ENCODE measurements at places on chromosomes 13 and 19.

- DNase-seq = no peak
These were observed 43.7 kb downstream of the ALOX5AP start for GRCh38 chr13:30779016-30779415.

DNA sequence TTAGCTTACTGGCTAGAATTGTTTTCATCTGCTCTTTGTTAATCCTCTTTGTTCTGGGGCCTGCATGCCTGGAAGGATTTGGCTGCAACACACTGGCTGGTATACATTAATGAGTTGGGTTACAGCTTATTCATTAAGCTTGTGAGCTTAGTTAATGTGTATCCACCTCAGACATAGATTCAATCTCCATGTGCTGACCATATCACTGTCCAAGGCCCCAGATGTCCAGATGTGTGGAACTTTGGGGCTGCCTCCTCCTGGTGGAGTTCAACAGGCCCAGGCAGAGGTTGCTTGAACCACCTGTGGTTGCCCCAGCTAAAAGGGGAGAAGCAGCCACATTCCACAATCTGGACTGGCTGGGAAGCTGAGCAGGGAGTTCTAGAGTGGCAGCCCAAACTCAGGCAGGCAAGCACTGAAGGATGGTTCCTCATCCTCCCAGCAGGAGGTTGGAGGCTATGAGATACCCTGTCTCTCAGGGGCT, 5.4 kb downstream of the DIAPH3 start:
- no peak for DNase-seq

- no peak for DNase-seq
These were observed 789.1 kb upstream of the SLITRK5 start for GRCh38 chr13:86882107-86882506.

DNA sequence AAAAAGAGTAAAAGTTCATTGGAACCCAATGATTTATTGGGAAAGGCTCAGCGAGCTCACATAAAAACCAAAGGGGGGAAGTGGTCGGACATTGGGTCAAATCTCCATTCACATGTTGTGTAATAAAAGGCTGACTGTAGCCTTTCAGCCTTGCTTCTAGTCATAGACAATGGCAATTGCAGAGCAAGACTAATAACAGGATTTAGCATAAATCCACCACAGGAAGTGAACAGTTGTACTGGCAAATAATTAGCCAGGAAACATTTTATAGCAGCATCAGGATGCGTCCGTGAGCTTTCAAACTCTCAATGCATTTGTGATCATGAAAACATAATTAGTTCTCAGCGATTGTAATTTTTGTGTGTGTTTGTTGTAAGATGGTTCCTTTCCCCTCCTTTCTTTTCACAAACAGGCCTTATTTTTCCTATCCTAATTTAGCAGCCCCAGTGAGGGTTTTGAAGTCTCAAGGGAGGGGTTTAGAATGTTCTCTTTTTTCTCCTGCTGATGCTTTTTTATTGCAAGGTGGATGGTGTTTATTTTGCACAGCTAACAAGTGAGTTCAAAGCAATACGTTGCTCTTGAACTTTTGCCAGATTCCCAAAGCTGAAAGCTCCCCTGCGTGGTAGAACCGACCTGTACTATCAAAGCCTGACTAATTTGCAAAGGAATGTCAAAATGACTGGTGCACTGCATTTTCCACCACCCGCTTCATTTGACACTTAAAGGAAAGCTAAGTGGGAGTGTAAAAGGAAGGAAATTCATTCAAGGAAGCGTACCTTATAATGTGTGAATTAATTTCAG, 105.6 kb downstream of the SPRY2 start:
- no peak for DNase-seq

DNA sequence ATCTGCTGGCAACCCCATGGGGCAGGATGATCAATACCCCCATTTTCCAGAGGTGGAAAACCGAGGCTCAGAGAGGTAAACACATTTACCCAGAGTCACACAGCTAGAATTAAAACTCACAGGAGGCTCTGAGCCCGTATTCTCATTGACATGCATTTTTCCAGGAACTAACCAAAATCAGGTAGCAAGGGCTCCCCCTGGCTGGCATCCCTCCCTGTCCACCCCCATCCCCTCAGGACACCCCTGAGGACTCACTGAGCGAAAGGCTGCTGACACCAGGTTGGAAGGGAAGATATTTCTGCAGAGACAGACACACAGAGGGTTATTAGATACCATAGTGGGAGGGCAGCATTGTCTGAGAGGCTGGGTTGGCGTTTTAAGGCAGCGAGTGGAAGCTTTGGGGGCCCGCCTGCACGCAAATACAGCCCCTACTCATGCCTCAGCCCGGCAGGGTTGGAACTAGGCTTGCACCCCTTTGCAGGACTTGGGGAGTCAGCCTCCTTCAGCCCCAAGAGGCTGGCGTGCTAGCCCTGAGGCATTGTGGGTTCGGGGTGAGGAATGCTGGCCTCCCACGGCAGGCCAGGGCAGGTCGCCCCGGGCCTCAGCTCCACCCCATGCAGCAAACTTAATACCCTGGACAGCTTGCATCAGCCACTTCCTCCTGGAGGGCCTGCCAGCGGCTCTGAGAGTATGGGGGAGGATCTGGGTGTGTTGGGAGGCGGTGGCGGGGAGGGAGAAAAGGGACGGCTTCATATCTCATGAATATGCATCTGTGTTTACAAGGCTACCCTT, 3.9 kb downstream of the SLC1A5 start:
- DNase-seq = no peak

- DNase-seq = no peak
These were observed 43.4 kb downstream of the C13orf42 start for GRCh38 chr13:51067706-51068105.

- no peak for DNase-seq
These were observed 540.5 kb downstream of the PCDH9 start for GRCh38 chr13:66689628-66690027.

- no peak for DNase-seq
These were observed 21.2 kb downstream of the CCNA1 start for GRCh38 chr13:36453516-36453915.

DNA sequence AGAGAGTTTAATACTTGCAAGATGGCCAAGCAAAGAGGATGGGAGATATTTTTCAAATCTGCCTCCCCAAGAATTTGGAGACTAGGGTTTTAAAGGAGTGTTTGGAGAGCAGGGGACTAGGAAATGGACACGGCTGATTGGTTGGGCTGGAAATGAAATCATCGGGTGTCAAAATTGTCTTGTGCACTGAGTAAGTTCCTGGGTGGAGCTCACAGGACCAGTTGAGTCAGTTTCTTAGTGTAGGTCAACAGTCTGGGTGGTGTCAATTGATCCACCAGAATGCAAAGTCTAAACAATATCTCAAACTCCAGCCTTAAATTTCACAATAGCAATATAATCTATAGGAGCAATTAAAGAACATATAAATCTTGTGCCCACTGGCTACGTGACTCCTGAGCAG, 23.0 kb upstream of the CEACAM4 start:
- DNase-seq = no peak

DNA sequence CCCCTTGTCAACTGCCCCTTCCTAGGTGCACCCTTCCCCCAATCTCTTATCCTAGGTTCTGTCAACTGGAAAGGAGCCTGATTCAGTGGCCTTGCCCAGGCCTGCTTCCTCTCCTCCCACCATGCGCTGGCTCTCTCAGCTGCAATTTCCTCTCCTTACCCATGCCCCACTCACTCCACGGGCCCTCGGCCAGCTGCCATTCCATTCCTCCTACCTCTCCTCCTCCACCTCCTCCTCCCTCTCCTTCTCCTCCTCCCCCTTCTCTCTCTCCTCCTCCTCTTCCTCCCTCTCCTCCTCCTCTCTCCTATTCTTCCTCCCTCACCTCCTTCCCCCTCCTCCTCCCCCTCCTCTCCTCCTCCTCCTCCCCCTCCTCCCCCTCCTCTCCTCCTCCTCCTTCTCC, 9.6 kb upstream of the TIMM44 start:
- no peak for DNase-seq

- DNase-seq = no peak
These were observed 189.3 kb downstream of the TM9SF2 start for GRCh38 chr13:99690426-99691174.

- no peak for DNase-seq
These were observed 284.3 kb downstream of the MTUS2 start for GRCh38 chr13:29104461-29104860.

- no peak for DNase-seq
These were observed 2.2 kb downstream of the FLT3LG start for GRCh38 chr19:49475995-49476880.

DNA sequence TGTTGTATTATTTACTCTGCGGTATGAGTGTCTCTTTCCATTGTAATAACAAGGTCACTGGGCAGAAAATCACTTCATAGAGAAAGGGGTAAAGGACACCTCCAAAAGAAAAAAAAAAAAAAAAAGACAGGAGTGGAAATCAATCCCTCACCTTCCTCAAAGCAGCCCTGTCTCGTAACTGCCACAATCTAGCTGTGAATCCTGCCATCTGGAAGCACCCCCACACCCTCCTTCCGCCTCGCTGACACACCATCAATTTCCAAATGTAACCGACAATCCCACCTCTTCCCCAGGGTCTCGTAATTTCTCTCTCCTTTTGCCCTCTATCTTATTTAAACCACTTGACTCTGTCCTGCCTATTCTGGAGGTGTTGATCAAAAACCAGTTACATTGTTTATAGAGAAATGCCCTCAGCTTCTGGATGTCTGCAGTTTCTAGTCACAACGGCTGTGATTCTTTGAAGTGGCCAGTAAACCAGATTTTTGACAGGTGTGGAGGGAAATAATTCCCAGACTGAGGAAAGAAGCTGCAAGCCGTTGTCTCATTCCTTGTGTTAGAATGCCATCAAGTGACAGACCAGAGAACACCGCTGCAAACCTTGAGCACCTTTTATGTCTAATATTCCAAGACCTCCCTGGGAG, 9.1 kb upstream of the POP4 start:
- no peak for DNase-seq

DNA sequence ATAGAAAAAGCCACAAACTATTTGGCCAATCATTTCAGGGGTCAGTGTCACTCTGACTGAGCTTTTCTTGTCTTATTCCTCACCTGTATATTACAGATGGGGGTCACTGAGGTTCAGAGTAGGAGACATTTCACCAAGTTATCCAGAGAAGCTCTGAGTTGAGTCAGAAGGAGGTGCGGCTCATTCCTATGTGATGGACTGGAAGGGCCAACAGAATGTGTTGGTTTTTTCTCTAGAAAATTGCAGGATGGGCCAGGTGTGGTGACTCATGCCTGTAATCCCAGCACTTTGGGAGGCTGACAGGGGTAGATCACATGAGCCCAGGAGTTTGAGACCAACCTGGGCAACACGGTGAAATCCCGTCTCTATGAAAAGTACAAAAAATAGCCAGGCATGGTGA, 24.5 kb upstream of the ZNF83 start:
- DNase-seq = no peak

DNA sequence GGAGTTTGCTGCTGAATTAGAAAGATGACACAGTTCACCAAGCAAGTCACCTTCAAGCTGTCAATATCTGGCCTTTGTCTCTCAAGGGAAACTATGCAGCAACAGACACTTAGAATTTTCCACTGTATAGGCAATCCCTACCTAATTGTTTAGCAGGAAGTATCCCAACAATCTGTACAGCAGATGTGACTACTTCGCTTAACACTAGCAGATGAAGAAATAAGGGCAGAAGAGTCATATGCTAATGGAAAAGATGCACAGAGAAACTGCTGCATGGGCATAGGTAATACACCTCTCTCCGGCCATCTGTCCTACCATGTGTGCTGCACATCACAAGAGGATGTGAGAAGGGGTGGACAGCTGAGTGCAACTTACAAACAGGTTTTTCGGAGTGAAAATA, 851.2 kb downstream of the PCDH9 start:
- DNase-seq = no peak

DNA sequence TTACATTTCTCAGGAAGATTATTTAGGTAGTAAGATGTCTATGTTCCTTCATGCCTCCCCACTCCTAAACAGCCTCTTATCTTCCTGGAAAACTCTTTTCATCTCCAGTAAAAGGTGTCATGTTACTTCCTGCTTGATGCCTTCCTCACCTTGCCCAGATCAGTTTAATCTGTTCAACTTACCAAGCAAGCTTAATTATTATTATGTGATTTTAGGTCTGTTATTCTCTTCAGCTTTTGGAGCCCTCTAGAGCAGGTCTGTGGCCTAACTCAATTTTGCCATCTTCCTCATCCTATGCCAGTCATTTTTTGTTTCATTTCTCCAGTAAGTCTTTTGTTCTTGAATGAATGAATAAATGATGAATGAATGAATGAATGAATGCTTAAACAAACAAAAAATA, 528.4 kb downstream of the DCT start:
- DNase-seq = no peak

DNA sequence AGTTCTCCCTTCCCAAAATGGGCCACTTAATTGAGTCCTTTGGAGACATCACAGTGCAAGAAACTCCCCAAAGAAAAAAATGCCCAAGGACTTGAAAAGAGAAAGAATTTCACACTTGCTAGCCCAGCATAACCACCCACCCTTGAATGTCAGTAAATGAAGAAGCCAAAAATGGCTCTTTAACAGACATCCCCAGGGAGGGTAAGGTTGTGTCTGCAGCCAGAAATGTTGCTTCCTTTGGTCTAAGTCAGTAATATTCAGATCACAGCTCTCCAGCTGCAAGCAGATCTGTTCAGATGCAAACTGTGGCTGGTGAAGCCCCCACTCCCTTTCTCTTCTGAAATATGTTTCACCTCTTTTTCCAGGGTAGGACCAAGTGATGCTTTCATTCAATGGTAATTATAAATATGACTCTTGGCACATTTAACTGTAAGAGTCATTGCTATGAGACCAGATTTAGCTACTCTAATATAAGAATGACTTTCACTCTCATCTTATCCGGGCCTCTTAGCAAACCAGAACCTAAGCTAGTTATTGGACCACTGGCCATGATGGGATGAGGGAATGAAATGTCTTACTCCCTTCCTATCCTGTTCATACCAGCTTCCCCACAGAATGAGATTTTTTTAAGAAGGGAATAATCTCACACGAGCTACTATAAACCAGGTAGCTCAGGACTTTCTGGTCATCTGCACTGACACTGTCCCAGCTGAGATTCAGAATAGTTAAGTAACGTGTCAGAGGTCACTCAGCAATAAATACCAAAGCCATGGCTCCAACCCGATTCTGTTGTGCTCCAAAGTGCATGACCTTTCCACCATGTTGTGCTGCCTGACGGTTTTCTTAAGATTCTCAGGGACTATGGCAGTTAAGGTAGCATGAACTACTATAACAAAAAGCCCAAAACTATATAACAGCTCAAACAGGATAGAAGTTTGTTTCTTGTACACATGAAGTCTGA, 234.1 kb downstream of the FOXO1 start:
- DNase-seq = no peak

- no peak for DNase-seq
These were observed 333.2 kb downstream of the MYO16 start for GRCh38 chr13:108962654-108963053.

DNA sequence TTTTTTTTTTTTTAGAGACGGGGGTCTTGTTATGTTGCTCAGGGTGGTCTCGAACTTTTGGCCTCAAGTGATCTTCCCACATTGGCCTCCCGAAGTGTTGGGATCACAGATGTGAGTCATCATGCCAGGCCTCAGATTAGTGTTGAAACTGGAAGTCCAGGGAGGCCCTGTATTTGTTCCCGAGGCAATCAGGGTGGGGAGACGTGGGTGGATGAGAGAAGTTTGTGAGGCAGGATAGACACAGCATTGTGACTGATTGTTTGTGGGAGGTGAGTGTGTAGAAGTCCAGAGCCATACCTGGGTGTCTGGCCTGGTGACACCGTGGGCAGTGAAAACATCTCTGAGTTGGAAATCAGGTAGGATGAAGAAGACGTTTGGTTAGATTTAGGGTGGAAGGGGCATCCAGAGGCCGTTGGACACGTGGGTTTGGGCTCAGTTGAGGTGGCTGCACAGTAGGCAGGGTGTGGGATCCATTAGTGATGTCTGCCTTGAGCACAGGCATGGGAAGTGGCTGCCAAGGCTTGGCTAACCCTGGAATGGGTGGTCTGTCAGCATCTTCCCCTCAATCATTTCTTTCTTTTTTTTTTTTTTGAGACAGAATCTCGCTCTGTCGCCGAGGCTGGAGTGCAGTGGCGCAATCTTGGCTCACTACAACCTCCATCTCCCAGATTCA, 12.4 kb downstream of the RTN2 start:
- no peak for DNase-seq

Measured in mesenteric fat pad (tissue), 1 donor.